ENCODE measurements at places on chromosomes 5 and 9.

- no peak for DNase-seq
Measured at GRCh38 chr5:14158890-14159666, 15.9 kb downstream of the TRIO start.

DNA sequence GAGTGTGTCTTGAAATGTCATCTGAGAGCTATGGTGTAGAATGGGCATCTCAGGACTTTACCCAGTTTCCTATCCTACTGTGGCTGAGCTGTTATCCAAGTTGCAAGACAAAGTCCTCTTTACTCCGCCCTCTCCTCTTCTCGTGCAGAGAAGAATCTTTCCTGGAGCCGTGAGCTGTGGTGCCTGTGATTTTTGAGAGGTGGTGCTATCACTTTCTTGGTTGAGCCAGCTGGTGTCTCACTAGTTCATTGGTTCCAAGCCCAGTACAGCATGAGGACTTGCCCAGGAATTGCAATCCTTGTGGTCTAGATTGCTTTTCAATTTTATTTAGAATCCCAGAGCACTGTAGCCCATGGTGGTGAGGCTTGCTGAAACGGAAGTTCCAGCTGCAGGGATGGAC lies 2300.3 kb downstream of the MAT2B start:
- no peak for DNase-seq

- no peak for DNase-seq
Measured at GRCh38 chr9:94912700-94913249, 186.3 kb downstream of the AOPEP start.

DNA sequence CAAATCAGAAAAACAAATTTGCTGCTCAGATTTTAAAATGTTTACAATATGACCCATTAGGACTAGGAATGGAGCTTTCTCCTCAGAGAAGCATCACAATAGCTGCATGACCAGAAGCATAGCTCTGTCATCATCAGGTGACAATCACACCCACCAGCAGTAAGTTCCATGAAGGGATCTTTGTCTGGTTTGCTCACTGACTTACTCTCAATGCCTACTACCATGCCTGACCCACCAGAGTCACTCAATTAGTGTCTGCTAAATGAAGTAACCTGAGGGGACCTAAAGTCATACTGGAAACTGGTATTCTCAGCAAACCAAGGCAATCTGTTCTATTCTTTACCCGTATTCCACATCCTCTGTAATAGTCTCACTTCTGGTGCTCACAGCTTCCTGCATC lies 7.7 kb downstream of the ERMP1 start:
- DNase-seq, result no peak

DNA sequence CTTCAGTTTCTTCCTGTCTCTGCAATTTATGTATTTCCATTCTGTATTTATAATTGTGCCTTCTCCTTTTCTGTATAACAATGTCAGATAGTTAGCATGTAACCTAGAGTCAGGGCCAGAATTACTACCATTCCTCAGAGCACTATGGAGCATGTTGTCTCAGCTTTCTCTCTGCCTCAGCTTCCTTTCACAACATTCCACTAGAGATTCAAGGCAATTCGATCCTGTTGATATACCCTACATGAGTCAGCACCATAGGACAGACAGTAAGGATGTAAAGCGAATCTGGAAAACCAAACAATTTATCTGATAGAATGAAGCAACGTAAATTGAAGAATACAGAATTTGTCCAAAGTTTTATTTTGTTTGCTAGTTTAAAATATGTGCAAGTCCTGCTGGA lies 728.3 kb upstream of the SEMA6A start:
- DNase-seq, result no peak

GRCh38 chr5:76532052-76532451 lies 91.2 kb downstream of the F2RL2 start:
- DNase-seq, result no peak

GRCh38 chr5:123429221-123429954 lies 6.2 kb upstream of the CEP120 start:
- DNase-seq, result no peak

- DNase-seq, result no peak
Measured at GRCh38 chr5:153094333-153094732, 396.1 kb upstream of the GRIA1 start.

DNA sequence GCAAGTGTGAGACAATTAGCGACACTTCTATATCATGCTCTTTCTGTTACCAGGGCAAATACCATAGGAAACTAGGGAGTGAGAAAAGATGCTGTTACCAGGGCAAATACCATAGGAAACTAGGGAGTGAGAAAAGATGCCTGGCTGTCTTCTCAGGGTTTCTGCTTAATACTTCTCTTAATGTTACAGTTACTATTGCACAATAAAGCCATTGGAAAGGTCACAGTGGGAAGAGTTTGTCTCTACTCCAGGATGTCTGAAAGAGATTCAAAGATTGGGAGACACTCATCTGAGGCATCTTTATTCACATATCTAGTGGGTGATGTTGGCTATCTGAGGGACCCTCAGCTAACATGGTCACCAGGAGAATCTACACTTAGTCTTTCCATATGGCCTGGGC lies 431.7 kb upstream of the POU5F2 start:
- no peak for DNase-seq

DNA sequence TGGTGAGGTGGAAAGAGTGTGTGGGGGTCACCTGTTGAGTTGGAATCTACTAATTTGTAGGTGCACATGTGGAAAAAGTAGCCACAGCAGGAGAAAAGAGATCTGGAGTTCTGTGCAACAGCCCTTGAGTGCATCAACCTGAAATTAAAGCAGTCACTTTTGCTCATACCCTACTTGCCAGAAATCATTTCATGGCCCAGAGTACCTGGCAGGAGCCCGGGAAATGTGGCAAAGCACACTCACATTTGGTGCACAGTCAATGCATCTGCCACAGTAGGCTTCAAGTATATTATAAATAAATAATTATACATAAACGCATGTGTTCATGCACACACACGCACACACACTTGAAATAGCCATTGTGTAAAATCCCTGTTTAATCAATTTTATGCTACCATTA lies 203.0 kb downstream of the ICE1 start:
- no peak for DNase-seq

GRCh38 chr5:81779125-81779915 lies 28.4 kb upstream of the SSBP2 start:
- DNase-seq, result peak; percentile 26

DNA sequence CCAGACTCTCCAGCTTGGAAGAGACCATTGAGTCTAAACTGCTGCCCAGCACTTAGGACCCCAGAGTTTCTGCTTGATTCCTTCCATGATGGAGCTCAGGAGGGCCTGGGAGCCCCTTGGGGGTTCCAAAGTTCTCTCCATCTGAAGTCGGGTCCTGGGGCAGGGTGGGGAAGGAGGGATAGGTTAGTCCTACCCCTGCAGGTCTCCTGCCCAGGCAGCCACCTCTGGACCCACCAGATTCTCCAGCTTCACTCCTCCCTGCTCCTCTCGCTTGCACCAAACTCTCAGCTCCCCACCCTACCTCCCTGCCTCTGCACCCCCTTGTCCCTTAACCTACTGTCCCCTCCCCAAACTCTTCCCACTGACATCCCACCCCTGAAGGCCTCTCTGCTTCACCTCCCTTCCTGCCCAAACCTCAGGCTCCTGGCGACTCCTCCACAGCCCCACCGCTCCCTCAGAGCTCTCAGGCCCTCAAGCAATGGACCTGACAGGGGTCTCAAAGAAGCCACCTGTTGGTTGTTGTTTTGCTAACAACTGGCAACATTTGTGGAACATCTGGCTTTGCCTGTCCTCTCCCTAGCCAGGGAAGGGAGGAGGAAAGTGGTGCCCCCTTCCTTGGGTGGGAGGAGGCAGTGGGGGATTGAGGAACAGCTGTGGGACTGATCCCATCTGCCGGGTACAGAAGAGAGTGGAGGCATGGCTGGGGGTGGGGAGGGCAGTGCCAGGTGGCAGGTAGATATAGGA lies 137.5 kb downstream of the RGS3 start:
- DNase-seq, result no peak

DNA sequence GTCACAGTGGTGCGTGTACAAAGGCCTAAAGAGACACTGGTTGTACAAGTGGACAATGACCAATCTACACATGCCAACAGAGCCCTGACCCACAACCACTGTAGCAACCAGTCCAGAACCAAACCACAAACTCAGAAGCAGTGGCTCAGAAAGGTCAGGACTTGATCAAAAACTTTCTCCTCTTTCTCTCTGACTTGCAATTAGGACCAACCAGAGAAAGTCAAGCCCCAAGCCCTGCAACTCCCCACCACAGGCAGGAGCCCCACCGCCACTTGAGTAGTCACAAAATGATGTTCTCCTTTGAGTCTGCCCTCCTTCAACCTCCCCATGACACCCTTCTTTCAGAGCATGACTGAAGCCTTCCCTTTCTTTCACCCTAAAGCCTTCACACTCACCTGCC lies 291.8 kb downstream of the CDH10 start:
- DNase-seq, result no peak

- peak; percentile 33 for DNase-seq
Measured at GRCh38 chr9:100919506-100919905, 109.0 kb upstream of the PLPPR1 start.

DNA sequence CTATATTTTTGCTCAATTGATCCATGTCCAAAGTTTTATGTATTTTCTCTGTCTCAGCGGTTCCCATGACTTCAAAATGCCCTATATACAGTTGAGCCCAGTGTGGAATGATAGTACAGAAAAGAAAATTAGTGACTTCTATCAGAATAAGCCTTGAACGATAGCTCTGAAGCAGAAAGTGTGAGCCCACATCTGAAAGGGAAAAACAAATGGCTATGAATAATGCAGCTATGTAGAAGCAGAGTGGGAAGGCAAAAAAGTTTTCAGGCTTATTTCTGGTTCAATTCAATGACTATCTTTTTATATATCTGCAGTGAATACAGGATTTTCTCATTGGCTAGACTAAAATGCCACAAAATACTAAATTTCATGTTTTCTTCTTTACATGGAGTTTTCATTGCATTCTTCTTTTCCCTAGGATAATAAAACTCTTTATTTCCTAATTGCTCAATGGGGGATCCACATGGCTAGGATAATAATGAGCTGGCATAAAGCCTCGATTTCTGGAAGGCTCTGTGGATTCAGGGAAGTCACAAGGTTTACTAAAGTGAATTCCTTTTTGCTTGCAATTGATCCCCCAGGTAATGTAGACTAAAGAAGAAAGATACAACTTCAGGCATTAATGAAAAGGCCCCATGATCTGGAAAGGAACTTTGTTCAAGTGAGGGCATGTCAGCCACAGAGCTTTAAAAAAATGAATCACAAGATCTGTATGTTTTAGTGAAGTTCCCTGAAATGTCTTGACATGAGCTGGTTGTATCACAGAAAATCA lies 377.0 kb upstream of the RIOK2 start:
- DNase-seq, result no peak

DNA sequence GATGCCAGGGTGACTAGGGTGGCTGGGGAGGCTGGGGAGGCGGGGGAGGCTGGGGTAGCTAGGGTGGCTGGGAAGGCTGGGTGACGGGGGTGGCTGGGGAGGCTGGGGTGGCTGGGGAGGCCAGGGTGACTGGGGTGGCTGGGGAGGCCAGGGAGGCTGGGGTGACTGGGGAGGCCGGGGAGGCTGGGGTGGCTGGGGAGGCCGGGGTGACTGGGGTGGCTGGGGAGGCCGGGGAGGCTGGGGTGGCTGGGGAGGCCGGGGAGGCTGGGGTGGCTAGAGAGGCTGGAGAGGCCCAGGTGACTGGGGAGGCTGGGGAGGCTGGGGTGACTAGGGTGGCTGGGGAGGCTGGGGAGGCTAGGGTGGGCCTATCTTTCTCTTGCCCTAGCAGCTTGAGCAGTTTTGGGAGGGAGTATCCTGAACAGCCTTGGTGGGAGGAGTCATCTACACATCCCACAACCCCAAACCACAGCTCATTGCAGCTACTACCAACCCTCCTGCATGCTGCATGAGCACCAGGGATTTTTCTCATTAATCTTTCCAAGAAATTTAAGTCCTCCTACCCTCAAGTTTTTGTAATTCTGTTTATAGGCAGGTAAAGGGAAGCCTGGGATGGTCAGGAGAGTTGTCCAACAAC lies 203.2 kb upstream of the IRX1 start:
- no peak for DNase-seq

- no peak for DNase-seq
Measured at GRCh38 chr5:43691275-43691674, 88.3 kb downstream of the NNT start.

- peak; percentile 71 for DNase-seq
Measured at GRCh38 chr9:96177005-96177718, 124.8 kb downstream of the HSD17B3 start.

DNA sequence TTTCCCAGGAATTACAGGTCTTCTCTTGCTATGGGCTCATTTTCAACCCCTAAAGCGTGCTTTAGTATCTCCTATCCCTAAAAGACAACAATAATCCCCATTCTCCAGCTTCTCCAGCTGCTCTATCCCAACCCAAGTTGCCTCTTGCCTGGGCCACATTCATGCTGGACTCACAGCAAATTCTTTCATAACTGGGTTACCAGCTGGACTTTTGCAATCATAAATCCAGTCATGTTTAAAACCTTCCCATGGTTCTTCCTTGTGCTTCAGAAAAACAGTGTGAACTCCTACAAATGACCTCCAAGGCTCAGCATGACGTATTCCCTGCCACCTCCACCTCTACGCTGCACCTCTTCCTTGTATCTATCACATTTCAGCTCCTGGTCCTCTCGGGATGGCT lies 346.9 kb downstream of the GADD45G start:
- no peak for DNase-seq

GRCh38 chr9:130155647-130156046 lies 16.6 kb upstream of the NCS1 start:
- DNase-seq, result no peak

- DNase-seq, result no peak
Measured at GRCh38 chr9:94891183-94891582, 164.7 kb downstream of the AOPEP start.

DNA sequence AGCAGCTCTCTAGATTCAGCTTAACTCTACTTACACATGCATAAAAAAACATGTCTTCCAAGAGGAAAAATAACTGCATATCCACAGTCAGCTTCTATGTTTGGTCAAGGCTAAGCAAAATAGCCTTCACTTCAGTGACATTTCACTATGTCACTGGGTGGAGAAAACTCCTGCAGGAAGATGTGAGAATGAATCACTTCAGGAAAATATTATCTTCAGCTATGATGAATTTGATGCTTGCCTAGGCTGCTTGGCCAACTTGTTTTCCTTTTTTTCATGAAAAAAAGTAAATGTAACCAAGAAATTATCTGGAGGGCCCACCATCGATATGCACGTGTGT lies 143.0 kb upstream of the ZNF608 start:
- no peak for DNase-seq

- peak; percentile 55 for DNase-seq
Measured at GRCh38 chr5:62306323-62306895, 403 bp downstream of the KIF2A start.

- no peak for DNase-seq
Measured at GRCh38 chr9:23824830-23825591, 1.0 kb downstream of the ELAVL2 start.

Data from head of caudate nucleus (tissue), 42 donors.